ENCODE measurements at places on chromosomes 6 and 20.

DNA sequence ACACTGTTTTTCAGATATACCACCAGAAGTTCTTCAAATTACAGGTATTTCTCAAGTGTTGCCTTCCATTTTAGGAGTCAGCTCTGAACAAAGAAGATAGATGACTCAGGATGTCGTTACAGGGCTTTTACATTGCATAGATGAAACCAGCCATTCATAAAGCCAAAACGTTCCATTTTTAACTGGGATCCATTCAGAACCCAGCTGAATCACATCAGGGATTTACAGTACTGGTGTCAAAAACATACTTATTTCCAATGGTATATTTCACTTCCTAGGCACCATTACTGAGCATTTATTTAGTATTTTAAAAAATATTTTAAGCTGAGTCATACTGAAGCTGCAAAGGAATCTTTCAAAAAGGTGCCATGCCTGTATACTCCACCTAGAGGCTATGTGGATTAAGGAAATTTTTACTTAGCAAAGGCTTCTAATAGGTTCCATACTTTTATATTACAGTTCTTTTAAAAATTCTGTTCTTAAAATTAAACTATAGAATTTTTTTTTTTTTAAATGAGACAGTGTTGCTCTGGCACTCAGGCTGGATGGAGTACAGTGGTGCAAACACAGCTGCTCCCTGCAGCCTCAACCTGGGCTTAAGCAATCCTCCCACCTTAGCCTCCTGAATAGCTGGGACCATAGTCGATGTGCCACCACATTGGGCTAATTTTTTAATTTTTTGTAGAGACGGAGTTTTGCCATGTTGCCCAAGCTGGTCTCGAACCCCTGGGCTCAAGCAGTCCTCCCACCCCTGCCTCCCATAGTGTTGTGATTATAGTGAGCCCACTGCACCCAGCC is 2.6 kb downstream of the ASF1A start:
- DNase-seq, result no peak

- DNase-seq, result no peak
Measured at GRCh38 chr20:13819885-13820645, 35.2 kb downstream of the NDUFAF5 start.

- no peak for DNase-seq
Measured at GRCh38 chr6:141167945-141168344, 964.8 kb upstream of the GJE1 start.

- no peak for DNase-seq
Measured at GRCh38 chr20:47762699-47763268, 22.5 kb downstream of the SULF2 start.

DNA sequence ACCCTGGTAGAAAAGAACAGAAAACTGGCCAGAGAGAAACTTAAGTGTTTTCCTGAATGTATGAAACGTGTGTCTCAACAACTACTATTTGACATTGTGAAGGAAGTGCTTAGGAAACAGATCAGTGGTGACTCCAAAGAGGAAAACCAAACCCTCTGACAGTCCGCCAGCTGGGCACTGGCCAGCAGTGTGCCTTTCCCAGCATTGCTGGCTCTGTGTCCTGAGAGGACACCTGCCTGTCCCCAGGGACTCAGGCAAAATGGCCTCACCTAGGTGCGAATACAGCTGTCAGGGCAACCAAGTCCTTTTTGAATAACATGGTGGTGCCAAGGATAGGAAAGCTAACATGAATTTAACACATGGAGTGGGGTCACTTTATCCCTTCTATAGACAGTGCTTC is 72.5 kb downstream of the NDUFAF5 start:
- DNase-seq, result no peak

Data from AG09319 (cell line).